ENCODE measurements at places on chromosomes 7 and 10.

GRCh38 chr7:5681979-5682546, 99.4 kb downstream of the RNF216 start:
- DNase-seq: no peak

DNA sequence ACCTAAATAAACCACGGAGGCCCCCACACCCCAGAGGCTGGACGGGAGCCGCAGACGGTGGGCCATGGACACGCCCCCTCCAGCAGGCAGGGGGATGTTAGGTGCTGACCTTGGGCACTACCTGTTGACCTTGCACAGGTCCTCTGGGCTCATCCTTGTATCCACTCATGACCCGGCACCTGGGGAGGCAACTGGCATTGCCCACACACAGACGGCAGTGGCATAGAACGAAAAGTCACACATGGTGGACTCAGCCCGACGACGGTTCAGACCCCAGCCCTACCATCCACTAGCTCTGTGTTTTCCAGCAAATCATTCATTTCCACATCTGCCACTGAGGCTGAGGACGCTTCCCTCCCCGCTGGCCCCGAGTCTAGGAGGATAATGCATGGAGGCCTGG, 247.7 kb upstream of the PPP2R2D start:
- DNase-seq: no peak

- DNase-seq: no peak
Observed at GRCh38 chr7:128666200-128666599, 5.9 kb upstream of the GARIN1A start.

DNA sequence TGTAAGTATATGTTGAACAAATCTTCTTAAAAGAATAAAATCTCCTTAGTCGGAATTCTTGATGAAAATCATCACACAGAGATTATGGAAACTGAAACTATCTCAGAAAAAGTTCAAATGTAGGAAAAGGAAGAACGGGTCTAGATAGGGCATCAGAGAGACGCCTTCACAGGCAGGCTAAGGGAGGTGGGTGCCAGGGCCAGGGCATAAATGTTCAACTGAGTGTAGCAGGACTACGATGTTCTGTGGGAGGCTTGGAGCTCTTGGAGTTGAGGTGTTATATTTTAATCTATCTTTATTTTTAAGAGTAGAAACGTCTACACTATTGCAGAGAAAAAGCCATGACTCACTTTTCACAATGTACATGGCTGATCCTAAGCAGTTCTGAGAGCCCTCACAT, 101.2 kb downstream of the RSU1 start:
- no peak for DNase-seq

DNA sequence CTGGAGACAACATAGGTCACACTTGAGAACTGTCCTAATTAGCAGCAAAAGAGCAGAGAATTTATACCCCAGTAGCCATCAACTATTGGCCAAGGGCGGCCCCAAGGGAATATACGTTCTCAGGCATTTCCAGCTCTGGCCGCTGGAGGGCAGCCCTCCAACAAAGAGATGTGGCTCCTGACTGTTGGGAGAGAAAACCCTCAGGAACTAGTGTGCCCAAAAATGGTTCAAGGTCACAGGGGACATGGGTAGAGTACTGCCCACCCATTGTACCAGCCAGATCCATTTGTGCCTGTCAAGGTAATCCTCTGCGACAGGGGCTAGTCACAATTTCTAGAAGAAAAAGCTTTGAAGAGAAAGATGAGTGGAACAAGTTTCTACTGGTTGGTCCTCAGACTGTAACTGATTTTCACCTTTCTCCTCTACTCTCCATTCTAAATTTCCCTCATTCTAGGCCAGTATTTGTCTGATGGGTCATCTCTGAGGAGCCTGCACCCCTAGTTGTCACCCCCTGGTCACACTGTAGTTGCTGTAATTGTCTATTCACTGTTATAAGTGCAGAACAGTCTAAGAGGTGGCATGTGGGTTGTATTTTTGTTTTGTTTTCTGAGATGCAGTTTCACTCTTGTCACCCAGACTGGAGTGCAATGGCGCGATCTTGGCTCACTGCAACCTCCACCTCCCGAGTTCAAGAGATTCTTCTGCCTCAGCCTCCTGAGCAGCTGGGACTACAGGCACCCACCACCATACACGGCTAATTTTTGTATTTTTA, 14.7 kb upstream of the C7orf33 start:
- no peak for DNase-seq

GRCh38 chr7:131000873-131001272, 266.9 kb upstream of the KLF14 start:
- no peak for DNase-seq

GRCh38 chr10:31030800-31031199, 865 bp downstream of the ZNF438 start:
- no peak for DNase-seq

All from retinal pigment epithelial cell (primary cell).